K562 (cell line): ENCODE measurements at places on chromosomes 3 and 15. TPM values are rescaled to one million over a fixed set of nuclear protein-coding genes. Genes with fewer than 3 reads are reported as not detected.

Gene SCAANT1
- not detected in 2 replicates for total RNA-seq

Gene RLBP1
- not detected in 2 replicates for total RNA-seq

GRCh38 chr3:144272680-144273079, 301.1 kb downstream of the DIPK2A start:
- DNase-seq: no peak

DNA sequence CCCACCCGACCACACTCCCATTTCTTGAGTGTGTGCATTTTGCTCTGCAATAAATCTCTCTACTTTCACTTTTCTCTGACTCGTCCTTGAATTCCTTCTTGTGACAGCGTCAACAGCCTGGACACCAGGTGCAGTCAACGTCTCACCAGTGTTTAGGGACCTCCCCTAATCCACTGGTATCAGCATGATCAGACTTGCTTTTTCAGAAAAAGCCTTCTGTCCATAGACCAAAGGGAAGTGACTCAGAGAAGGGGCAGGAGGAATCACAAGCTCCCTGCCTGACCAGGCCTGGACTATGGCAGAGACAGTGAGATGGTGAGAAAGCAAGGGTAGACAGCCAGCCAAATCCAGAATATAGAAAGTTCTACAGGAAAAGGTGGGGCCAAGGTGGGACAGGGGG, 15.5 kb downstream of the CCR5 start:
- no peak for DNase-seq

GRCh38 chr3:141486746-141487520, at the start of gene RASA2:
Gene RASA2 (plus strand): TSS chr3:141487027. CDS start chr3:141487084, 57 bp downstream.
- peak; percentile 92 for DNase-seq

DNA sequence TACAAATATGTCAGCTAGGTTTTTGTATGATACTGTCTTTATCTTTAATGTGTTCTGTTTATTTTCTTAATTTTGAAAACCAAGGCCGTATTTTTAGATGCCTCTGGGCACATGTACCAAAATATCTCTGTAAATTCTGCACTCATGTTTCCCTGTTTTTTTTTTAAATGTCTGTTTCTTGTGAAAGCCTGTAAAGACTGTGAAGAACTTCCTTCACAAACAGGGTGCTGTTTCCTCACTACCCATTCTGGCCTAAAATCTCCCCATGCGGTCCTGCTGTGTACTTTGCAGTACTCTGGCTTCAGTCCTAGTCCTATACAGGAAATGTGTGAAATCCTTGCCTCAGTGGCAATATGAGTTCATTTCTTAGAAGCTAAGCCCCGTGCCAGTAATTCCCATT, 133.4 kb upstream of the ZBTB20 start:
- no peak for DNase-seq

DNA sequence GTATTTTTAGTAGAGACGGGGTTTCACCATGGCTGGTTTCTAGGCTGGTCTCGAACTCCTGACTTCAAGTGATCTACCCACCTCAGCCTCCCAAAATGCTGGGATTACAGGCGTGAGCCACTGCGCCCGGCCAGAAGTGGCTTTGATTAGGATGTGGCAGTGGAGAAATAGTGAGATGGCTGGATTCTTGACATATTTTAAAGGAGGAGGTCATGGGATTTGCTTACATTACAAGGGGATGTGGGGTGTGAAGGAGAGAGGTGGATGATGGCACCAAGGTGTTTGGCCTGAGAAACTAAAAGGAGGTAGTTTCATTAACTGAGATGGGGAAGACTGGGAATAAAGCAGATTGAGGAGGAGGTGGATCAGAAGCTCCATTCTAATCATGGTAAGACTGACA, 15.0 kb upstream of the LTF start:
- DNase-seq: no peak

DNA sequence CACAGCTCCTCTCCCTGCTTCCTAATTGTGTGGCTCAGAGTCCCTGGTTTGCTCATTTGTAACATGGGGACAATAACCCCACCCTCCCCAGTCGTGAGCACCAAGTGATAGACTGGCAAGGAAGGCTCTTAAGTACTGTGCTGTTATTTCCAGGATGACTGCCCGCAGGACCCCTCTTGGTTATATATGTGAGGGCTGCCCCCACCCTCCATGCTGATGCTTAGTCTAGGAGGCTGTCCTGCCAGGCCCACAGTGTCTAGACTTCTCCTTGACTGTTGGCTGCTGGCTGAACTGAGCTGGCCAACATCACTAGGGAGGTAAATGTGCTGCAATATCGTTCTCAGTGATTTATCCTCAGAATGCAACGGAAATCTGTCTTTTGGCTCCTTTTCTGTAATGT, 45.1 kb downstream of the RAB11A start:
- no peak for DNase-seq

DNA sequence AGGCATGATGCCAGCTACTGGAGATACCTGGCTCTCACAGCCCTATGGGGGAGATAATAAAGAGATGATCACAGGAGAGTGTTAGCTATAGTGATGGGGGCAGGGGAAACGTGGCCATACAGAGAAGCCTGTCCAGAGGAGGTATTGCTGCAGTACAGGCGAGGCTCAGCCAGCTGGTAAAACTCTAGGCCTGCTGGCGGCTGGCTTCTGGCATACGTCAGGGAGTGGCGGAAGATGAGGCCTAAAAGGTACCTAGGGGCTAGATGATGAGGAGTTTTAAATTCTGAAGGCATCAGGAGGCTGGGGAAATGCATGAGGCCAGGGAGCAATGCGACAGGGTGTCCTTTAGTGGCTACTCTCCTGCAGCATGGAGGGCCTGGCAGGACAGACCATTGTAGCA, 110.7 kb downstream of the EEFSEC start:
- DNase-seq: no peak

DNA sequence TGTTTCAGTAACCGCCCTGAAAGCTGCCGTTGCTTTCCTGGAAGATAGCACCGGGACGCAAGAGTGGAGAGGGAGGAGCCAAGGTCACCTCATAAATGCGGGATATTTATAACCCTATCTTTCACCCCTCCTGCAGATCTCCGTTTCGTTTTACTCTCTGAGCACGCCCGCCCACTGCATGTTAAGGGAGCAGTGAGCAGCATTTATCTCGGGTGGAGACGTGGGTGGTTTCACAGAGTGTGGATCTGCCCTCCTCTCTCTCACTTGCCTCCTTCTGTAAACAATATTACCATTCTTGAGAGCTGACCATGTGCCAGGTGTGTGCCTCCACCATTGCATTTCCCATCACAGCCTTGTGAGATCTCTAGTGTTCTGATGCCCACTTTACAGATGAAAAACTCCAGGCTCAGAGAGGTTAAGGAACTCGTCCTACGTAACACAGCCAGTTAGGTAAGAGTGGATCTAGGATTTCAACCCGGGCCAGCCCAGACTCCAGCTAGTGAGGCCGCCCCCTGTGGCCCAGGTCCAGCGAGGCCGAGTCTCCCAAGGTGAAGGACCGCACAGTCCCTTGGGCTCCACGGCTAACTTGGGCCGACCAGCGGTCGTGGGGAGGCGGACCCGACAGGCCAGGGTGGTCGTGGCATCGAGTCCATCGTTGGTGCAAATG, 16.9 kb upstream of the SEMA4B start:
- peak; percentile 86 for DNase-seq

GRCh38 chr15:99429681-99430081, 136.1 kb upstream of the MEF2A start:
- DNase-seq: no peak
